A172 (cell line): ENCODE measurements at places on chromosomes 5 and 9. TPM values are rescaled to one million over a fixed set of nuclear protein-coding genes. Genes with fewer than 3 reads are reported as not detected.

GMCL2 gene
- total RNA-seq = not detected in 2 replicates

CDHR2 gene
- 0.12 TPM in 1 of 2 replicates, not detected in the other for total RNA-seq

MAP3K1 gene
- total RNA-seq = 14.5 and 18.4 TPM in 2 replicates

PCDHGC4 gene
- 0.22 TPM in 1 of 2 replicates, not detected in the other for total RNA-seq

ARRDC1 gene
- total RNA-seq = 57.3 and 64.3 TPM in 2 replicates

C9orf72 gene
- 7.5 and 8.1 TPM in 2 replicates for total RNA-seq

C5orf34 gene
- 13.0 and 18.8 TPM in 2 replicates for total RNA-seq

ADGRV1 gene
- not detected in 2 replicates for total RNA-seq

PCDHGB7 gene
- total RNA-seq = 14.6 and 15.0 TPM in 2 replicates

TIMD4 gene
- not detected in 2 replicates for total RNA-seq

EGFL7 gene
- total RNA-seq = 110 and 127 TPM in 2 replicates

LRRC19 gene
- total RNA-seq = not detected in 2 replicates

HK3 gene
- not detected in 2 replicates for total RNA-seq

C5orf58 gene
- not detected in 2 replicates for total RNA-seq

GTF2H2 gene
- 60.1 and 79.0 TPM in 2 replicates for total RNA-seq

CATSPER3 gene
- not detected in 2 replicates for total RNA-seq

AK8 gene
- total RNA-seq = 0.43 and 0.90 TPM in 2 replicates

GPR151 gene
- not detected in 2 replicates for total RNA-seq

ARID3C gene
- total RNA-seq = 0.19 TPM in 1 of 2 replicates, not detected in the other

ANXA1 gene
- 920 and 1,111 TPM in 2 replicates for total RNA-seq

GLRA1 gene
- total RNA-seq = not detected in 2 replicates

LMNB1 gene
- 135 and 137 TPM in 2 replicates for total RNA-seq

ZNF608 gene
- 1.8 and 2.1 TPM in 2 replicates for total RNA-seq
